ENCODE measurements at places on chromosomes 4 and X.

- no peak for DNase-seq
Measured at GRCh38 chr4:8353912-8354453, 84.4 kb downstream of the HTRA3 start.

DNA sequence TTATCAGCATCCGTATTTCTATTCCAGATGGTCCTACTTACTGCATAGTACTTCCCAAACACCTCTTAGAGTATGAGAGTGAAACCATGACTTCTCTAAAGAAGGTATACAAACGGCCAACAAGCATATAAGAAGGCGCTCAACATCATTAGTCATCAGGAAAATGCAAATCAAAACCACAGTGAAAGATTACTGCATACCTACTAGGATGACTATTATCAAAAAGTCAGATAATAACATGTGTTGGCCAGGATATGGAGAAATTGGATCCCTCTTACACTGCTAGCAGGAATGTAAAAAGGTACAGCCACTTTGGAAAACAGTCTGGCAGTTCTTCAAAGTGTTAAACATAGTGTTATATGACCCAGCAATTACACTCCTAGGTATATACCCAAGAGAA is 215.3 kb upstream of the CXorf66 start:
- DNase-seq, result no peak

GRCh38 chr4:126338548-126338947 is 1023.8 kb downstream of the FAT4 start:
- DNase-seq, result no peak

DNA sequence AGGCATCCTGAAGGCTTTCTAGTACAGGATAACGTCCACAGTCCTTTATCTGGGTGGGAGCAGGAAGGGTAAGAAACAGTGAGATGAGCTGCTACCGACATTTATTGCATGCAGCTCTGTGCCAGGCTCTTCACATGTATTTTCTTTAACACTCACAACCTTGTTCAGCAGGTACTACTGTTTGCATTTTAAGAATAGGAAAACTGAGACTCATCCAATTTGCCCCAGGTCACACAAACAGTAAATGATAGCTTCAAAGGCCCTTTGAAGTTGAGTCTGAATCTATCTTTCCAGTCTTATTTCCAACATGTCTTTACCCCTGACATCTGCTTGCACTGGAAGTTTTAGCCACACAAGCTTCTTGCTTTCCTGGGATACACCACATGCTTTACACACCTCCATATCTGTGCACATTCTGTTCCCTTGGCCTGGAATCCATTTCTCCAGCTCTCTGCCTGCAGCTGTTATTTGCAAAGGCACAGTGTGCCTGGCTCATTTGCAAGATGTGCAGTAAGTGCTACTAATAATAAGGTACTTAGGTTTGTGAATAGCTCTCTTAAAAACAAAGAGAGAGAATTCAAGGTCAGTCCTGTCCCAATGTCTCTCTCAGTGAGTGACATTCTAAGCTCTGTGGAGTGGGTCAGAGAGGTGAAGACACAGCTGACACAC is 61.2 kb downstream of the METTL14 start:
- DNase-seq, result no peak

GRCh38 chr4:177841258-177841657 is 399.0 kb upstream of the AGA start:
- DNase-seq, result no peak

- no peak for DNase-seq
Measured at GRCh38 chr4:172726001-172726423, 442.6 kb upstream of the GALNT7 start.

- DNase-seq, result no peak
Measured at GRCh38 chr4:58809948-58810347, 1699.8 kb upstream of the IGFBP7 start.
